CD8-positive, alpha-beta memory T cell (primary cell): ENCODE measurements at places on chromosomes 11 and 22. TPM values are rescaled to one million over a fixed set of nuclear protein-coding genes. Genes with fewer than 3 reads are reported as not detected.

CBX7 gene
- total RNA-seq, result 26.1 TPM

- H3K27me3 ChIP-seq, result no peaks in the 10 kb centered on the region
- H3K27ac ChIP-seq, result no peak overlapping the region
- H3K36me3 ChIP-seq, result no peaks in the 10 kb centered on the region
- H3K4me3 ChIP-seq, result no peak overlapping the region
Measured at GRCh38 chr22:47292546-47293320, 530.3 kb downstream of the TBC1D22A start.

DNA sequence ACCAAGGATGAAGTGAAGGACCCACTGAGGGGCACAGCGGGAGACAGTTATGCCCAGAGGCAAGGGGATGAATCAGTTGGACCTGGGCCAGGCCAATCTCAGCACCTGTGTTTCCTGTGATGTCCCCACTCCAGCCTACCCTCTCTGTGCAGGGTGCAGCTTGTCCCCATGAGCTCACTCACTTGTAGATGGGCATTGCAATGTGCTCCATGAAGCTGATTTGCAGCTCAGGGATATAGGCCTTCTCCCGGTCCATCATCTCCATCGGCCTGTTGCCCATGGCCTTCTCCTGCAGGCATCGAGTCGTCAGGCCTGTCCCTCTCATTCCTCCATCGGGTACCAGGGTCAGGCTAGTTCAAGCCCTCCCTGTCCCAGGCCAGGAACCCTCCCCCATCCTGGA lies 96.2 kb downstream of the PDE2A start:
- no peaks in the 10 kb centered on the region for H3K4me1 ChIP-seq
- DNase-seq, result no peak
- H3K4me3 ChIP-seq, result no peak overlapping the region
- H3K27ac ChIP-seq, result no peak overlapping the region

GRCh38 chr22:37562049-37562875 lies 2.0 kb downstream of the CDC42EP1 start:
- H3K4me3 ChIP-seq, result peak overlapping the region; percentile 32
- H3K27me3 ChIP-seq, result peaks cover 26% of the 10 kb centered on the region
- peak overlapping the region; percentile 57 for H3K27ac ChIP-seq
- peaks cover 34% of the 10 kb centered on the region for H3K4me1 ChIP-seq
